ENCODE measurements at places on chromosomes 2 and 18. TPM values are rescaled to one million over a fixed set of nuclear protein-coding genes. Genes with fewer than 3 reads are reported as not detected.

DNA sequence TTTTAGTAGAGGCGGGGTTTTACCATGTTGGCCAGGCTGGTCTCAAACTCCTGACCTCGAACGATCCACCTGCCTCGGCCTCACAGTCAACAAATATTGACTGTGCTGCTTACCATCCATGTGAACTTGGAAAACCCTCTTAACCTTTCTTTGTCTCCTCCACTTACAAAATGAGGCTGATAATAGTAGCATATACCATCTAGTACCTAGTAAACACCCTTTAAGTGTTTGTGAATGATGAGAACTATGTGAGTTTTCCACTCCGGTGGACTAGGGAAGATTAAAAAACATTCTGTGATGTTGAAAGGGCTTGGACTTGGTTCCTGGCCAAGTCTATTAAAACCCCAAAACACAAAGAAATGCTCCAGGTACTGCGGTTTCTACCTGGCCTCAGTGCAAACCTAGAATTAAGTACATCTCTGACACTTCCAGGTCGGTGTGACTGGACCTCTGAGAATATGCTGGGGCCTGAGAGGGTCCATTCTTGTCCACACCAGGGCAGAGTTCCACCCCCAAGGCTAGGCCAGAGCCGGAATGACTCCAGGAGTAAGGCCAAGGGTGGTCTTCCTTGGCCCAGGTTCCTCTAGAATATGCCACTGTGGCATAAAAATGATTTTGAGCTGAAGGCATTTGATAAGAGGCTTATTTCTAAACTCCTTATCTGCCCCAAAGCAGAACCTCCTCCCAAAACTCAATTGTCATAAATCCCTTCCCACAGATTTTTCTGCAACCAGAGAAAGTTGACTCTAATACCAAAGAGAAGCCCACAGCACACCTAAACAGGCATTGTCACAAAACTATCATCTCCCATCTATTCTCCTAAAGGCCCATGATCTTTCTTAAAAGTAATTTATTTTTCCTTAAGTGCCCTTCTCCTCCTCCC lies 217.5 kb downstream of the TGIF1 start:
- DNase-seq = no peak

DNA sequence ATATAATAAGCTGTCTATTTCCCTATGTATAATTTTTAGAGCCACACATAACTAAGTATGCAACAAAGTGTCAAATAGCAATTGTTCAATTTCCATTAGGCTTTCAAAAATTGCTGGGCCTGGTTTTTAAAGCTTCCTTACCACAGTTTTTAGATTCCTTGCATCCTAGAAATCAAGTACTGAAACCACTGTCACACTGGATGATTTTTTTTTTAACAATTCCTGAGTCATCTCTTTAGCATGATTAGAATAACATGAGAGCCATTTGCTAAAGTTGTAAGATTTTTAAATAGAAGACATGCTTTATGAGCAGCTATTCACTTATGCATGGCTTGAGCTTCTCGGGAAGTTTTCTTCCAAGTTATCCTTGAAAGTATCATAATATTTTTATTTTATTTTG lies 319.5 kb upstream of the NXPH2 start:
- DNase-seq = no peak

Gene XDH
- total RNA-seq = 4.8 TPM

DNA sequence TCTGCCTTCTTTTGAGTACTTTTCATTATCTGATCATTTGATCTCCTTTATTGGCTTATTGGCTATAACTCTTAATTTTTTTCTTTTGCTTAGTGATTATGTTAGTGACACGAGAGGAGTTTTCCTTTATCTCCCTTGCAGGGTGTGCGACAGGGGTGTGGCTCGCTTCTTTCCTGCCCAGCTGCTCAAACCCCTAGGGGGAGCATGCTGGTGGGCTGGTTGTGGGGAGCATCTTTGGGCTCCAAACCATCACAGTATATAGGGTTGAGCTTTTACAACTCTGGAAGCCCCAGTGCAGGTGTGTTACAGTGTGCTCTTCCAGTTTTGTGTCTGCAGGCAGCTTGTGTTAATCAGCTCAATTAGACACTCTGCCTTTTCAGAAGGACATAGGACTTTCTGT lies 357.0 kb upstream of the TMEFF2 start:
- DNase-seq = no peak

DNA sequence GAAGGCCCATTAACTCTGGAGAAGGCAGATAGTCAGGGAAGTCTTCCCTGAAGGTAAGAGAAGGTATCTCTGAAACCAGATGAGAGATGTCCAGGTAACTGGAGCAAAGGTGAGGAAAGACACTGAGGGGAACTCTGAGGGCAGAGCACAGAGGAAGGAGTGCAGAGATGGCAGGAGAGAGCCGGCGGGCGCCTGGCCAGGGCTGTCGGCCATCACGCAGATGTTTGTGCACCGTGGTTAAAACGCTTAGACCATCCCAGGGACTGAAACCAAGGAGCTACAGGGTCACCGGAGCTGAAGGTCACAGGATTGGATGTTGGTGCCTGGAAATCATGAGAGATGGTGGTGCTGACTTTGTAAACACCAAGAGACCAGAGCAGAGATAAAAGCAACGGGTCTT lies 55.4 kb downstream of the LAMA1 start:
- DNase-seq = no peak

- no peak for DNase-seq
Measured at GRCh38 chr2:178574789-178575188, 94.5 kb downstream of the PLEKHA3 start.

Gene AOX1
- 4.1 TPM for total RNA-seq

- DNase-seq = no peak
Measured at GRCh38 chr2:236176417-236176816, 8.2 kb upstream of the GBX2 start.

Gene AQP12B
- not detected for total RNA-seq

- DNase-seq = no peak
Measured at GRCh38 chr2:29052807-29053206, 21.5 kb downstream of the PCARE start.
